Left ventricle myocardium inferior (tissue), 1 donor: ENCODE measurements at places on chromosomes 6 and 20. TPM values are rescaled to one million over a fixed set of nuclear protein-coding genes. Genes with fewer than 3 reads are reported as not detected.

ELOVL2 gene
- total RNA-seq = 1.4 TPM

NECAB3 gene
- 81.3 TPM for total RNA-seq

OLIG3 gene
- not detected for total RNA-seq

CPNE5 gene
- total RNA-seq = 26.5 TPM

MATN4 gene
- not detected for total RNA-seq

RBBP9 gene
- total RNA-seq = 5.6 TPM

NKAIN2 gene
- total RNA-seq = 0.22 TPM

TBXT gene
- not detected for total RNA-seq

METTL24 gene
- 1.2 TPM for total RNA-seq

DAAM2 gene
- total RNA-seq = 19.1 TPM

SLC17A3 gene
- not detected for total RNA-seq

SYTL3 gene
- 11.2 TPM for total RNA-seq

NOTCH4 gene
- total RNA-seq = 23.0 TPM

MAPK14 gene
- 24.5 TPM for total RNA-seq

DHX35 gene
- 15.8 TPM for total RNA-seq

SF3B5 gene
- total RNA-seq = 131 TPM
